ENCODE measurements at places on chromosomes 2 and 18.

GRCh38 chr2:210162466-210163124, 8.6 kb downstream of the KANSL1L start:
- H3K36me3 ChIP-seq, result peaks cover 3% of the 10 kb centered on the region
- no peak for DNase-seq
- H3K27me3 ChIP-seq, result no peaks in the 10 kb centered on the region
- H3K4me3 ChIP-seq, result peak overlapping the region; percentile 68
- no peak overlapping the region for H3K27ac ChIP-seq
- H3K4me1 ChIP-seq, result peaks cover 12% of the 10 kb centered on the region

DNA sequence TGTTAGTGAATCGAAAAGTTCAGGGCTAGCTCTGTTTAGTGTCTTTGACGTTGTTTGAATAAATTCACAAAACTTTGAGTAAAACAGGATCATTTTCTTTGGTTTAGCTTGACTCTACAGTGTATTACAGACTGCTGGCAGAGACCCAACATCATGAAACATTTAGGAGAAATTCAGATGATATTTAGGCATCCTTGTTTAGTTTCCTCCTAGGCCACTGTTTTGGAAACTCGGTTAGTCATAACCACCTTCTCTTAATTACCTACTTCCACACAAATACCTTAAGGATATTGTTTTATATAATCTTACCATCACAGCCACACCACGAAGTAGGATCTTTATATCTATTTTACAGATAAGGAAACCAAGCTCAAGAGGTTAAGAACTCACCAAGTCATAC, 7.8 kb downstream of the LIMS1 start:
- no peak overlapping the region for H3K27ac ChIP-seq
- H3K27me3 ChIP-seq, result no peaks in the 10 kb centered on the region
- DNase-seq, result no peak
- no peak overlapping the region for H3K4me3 ChIP-seq

DNA sequence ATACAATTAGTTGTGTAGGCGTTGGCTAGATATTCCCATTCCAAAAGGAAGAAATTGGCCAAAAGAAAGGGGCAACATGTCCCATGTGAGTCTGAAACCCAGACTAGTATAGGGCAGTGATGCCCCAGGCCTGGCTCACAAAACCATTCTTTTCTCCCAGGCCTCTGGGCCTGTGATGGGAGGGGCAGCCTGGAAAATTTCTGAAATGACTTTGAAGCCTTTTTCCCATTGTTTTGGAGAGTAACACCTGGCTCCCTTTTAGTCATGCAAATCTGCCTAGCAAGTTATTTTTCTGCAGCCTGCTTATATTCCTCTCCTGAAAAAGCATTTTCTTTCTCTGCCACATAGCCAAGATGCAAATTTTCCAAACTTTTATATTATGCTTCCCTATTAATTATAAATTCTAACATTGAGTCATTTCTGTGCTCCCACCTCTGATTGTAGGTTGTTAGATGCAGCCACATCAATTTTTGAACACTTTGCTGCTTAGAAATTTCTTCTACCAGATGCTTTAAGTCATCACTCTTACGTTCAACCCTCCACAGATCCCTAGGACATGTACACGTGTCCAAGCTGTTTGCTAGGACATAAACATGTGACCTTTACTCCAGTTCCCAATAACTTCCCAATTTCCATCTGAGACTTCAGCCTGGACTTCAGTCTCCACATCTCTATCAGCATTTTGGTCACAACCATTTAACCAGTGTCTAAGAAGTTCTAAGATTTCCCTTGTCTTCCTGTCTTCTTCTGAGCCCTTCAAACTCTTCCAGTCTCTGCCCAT, 76.1 kb upstream of the MC4R start:
- no peak overlapping the region for H3K4me3 ChIP-seq
- no peaks in the 10 kb centered on the region for H3K36me3 ChIP-seq
- no peak overlapping the region for H3K27ac ChIP-seq
- DNase-seq, result no peak
- no peaks in the 10 kb centered on the region for H3K27me3 ChIP-seq

GRCh38 chr2:207334624-207335371, 169.1 kb upstream of the KLF7 start:
- H3K27ac ChIP-seq, result peak overlapping the region; percentile 95
- DNase-seq, result peak; percentile 64
- peaks cover 64% of the 10 kb centered on the region for H3K4me1 ChIP-seq
- peak overlapping the region; percentile 59 for H3K4me3 ChIP-seq

DNA sequence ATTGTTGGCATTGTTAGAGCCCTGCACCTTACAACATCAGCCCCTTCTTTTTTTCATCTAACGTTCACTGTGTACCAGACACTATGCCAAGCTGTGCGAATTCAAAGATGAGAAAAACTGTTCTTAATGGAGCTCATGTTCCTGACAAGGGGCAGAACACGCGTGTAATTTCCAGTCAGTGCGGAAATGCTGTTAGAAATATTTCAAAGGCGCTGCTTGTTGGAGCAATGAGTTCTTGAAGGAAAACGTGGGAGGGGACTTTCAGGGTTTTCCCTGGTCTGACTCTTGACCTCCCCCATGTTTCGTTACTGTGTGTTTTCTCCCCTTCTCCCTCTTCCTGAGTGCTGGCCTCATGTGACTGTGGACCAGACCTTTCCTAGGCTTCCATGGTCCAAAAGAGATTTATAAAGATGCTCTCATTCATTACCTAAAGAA, 1.5 kb downstream of the MTHFD2 start:
- H3K4me1 ChIP-seq, result peaks cover 33% of the 10 kb centered on the region
- H3K4me3 ChIP-seq, result peak overlapping the region; percentile 99
- DNase-seq, result peak; percentile 18
- H3K27me3 ChIP-seq, result no peaks in the 10 kb centered on the region

GRCh38 chr2:66925128-66925527, 472.0 kb upstream of the ETAA1 start:
- no peak overlapping the region for H3K4me3 ChIP-seq
- no peak overlapping the region for H3K27ac ChIP-seq
- no peak for DNase-seq
- no peaks in the 10 kb centered on the region for H3K36me3 ChIP-seq
- no peaks in the 10 kb centered on the region for H3K4me1 ChIP-seq

DNA sequence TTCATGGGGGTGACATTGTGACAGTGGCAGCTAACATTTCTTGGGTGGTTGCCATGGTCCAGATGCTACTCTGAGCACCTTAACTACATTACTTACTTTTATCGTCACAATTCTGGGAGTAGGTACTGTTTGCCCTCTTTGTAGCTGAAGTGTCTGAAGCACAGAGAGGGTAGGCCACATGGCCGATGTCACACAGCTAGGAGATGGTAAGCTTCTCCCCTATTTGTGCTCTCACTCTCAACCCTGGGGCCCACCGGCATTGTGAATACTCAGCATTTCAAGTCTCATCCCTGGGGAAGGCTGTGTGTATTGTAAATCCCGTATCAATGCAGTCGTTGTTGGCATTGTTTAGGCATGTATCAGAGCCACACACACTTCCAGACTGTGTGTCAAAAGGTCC, 136.6 kb downstream of the ACOXL start:
- no peaks in the 10 kb centered on the region for H3K36me3 ChIP-seq
- H3K4me3 ChIP-seq, result no peak overlapping the region
- H3K27me3 ChIP-seq, result peaks cover 26% of the 10 kb centered on the region
- DNase-seq, result no peak
- no peak overlapping the region for H3K27ac ChIP-seq
